Stimulated activated CD4-positive, alpha-beta T cell treated with anti-CD3 and anti-CD28 coated beads, Interleukin-2, amount 100 ng/mL, for 24 hours (primary cell): ENCODE measurements at places on chromosomes 5 and 9.
A peak's percentile ranks its signal among the peaks of the same experiment; 100 is the strongest.

DNA sequence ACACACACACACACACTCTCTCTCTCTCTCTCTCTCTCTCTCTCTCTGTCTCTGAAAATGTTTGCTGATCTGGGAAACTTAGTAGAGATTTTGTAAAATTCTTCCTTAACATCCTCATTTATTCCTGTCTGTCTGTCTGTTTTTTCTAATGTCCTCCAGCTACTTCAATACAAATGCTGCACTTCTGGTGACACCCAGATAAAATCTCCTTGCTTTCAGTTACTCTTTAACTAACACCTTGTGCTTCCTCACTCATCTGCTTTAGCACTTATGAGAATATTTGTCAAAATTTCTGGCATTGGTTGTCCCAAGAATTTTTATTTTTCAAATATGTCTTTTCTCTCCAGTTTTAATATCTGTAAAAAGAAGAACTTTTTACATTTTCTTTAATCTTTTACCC is 35.0 kb upstream of the ARRDC3 start:
- no peak for DNase-seq

DNA sequence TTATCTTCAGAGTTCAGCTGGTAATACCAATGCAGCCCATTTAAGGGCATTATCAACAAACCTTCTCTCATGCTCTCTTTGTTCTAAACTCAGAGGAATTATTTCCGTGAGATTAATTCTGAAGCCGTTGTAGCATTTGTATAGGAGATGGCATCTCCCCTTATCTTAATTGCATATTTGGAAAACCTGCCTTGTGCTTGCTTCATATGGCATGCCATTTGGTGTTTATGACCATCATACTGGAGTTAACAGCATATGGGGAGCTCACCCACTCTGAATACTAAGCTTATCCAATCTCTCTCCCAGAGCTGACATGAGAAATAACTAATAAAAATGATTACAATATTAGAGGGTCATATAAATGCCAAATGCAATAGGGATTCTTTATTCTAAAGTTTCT is 243.2 kb downstream of the BRINP1 start:
- DNase-seq, result no peak

- peak; percentile 67 for DNase-seq
These were observed 1.0 kb downstream of the ANKH start for GRCh38 chr5:14870337-14871213.

GRCh38 chr9:6078382-6079105 is 63.1 kb upstream of the RANBP6 start:
- DNase-seq, result no peak

DNA sequence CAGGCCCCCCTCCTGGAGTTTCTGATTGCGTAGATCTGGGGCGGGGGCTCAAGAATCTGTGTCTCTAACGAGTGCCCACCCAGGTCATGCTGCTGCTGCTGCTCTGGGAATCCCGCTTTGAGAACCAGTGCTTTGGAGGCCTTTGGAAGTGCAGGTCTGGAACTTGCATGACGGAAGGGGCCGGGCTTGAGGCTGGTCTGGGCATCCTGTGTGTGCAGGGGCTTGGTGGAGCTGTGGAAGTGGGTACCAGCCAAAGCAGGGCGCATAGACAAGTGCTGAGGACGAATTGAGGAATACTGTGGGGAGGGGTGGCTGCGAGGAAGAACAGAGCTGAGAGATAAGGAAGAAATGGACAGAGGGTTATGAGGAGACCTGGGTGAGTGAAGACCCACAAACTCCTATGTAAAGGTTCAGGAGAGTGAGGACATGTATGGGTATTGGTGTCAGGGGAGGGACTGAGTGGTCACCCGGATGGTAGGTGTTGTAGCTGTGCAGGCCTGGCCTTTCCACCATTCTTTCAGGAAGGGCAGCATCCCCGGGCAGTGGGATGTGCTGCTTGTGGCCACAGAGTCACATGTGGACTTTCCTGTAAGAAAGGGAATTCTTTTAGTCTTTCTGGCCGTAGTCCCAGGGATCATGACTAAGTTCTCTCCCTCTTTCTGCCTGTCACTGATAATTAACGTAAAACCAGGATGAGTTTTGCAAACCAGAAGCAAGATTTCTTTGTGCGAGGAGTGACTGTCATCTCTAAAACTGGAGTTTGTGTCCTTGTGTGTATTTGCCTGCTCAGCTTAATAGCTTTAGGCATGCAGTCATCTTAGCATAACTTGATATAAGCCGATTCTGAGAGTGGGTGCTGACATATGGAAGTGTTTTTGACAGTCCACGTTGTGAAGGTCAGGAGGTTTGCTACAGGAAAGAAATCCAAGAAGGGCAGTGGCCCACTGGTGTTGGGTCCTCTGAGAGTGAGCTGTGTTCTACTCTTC is 43.3 kb upstream of the TJP2 start:
- DNase-seq, result no peak

- DNase-seq, result no peak
These were observed 235.7 kb downstream of the TUSC1 start for GRCh38 chr9:25442526-25442925.

- DNase-seq, result no peak
These were observed 155.0 kb downstream of the GNAQ start for GRCh38 chr9:77876590-77876989.

GRCh38 chr9:90807006-90807405 is 5.4 kb downstream of the SYK start:
- no peak for DNase-seq

- no peak for DNase-seq
These were observed 80.0 kb downstream of the RANBP17 start for GRCh38 chr5:170941788-170942187.

DNA sequence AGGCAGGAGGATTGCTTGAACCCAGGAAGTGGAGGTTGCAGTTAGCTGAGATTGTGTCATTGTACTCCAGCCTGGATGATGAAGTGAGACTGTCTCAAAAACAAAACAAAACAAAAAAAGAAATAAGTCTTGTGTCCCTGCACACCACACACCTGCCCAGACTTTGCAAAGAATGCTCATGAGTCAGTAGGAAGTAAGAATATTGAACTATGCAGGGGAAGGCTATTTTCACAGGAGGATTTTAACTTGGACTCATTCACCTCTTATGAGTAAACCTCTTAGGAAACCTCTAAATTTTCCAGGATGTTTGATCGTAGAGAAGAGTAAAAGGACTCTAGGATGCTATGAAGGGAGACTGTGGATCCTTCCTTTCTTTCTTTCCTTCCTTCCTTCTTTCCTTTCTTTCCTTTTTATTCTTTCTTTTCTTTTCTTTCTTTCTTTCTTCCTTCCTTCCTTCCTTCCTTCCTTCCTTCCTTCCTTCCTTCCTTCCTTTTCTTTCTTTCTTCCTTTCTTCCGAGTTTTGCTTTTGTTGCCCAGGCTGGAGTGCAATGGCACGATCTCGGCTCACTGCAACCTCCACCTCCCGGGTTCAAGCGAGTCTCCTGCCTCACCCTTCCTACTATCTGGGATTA is 96.7 kb upstream of the CLINT1 start:
- DNase-seq, result no peak

GRCh38 chr5:130166839-130167490 is 262.7 kb downstream of the CHSY3 start:
- DNase-seq, result no peak

DNA sequence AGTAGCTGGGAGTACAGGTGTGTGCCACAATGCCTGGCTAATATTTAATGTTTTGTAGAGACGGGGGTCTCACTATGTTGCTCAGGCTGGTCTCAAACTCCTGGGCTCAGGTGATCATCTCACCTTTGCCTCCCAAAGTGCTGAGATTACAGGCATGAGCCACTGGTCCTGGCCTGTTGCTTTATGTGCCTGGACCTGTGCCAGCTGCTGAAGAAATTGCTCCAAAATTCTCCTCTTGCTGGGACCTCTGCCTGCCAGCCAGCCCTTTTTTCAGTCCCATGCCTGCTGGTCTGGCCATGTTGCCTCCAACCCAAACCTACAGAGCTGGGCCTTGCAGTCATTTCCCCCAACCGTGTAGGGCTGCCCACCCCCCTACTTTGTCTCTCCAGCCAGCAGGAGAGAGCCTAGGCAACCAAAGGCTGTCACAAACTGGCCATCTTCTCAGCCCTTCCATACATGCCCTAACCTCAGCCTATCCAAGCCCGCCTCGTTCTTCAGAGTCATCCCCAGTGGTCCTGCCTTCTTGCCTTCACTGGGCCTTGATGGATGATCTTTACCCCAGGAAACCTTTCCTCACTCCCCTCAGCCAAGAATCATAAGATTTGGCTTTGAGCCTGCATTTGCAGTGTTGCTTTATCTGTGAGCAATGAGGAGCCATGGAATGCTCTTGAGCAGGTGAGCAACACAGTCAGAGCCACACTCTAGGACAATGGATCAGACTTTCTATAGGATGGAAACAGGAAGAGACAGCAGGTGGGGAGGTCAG is 27.4 kb upstream of the SYNPO start:
- DNase-seq, result no peak

- DNase-seq, result no peak
These were observed 9.3 kb downstream of the KIAA1191 start for GRCh38 chr5:176352116-176352878.

DNA sequence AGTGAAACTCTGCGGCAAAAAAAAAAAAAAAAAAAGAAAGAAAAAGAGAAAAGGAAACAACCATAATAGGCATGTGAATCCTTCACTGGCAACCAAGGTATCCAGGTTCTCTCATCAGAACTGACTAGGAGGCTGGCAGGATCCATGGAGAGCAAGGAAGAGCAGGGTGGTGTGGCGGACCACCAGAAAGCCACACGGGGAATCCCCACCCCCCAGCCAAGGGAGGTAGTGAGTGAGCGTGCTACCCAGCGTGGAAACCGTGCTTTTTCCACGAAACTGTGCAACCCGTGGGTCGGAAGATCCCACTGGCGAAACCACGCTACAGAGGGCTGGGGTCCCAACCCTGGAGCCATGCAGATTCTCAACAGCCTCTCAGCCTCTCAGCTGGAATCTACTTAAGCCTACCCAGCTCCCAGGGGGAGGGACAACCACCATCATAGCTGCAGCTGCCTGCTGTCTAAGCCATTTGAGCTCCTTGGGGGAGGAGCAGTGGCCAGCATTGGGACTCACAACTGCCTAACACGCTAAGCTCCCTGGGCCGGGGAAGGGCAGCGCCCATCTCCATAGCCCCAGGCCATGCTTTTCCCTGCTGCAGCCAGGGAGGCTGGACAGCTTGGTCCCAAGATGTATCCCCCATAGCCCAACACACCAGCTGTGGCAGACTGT is 91.6 kb downstream of the PRELID2 start:
- no peak for DNase-seq

- DNase-seq, result peak; percentile 93
These were observed at the start of gene FANCC for GRCh38 chr9:95317119-95317892. Gene FANCC, minus strand, starts transcription at chr9:95317709. Its CDS starts 68,418 bp downstream, at chr9:95249291.

DNA sequence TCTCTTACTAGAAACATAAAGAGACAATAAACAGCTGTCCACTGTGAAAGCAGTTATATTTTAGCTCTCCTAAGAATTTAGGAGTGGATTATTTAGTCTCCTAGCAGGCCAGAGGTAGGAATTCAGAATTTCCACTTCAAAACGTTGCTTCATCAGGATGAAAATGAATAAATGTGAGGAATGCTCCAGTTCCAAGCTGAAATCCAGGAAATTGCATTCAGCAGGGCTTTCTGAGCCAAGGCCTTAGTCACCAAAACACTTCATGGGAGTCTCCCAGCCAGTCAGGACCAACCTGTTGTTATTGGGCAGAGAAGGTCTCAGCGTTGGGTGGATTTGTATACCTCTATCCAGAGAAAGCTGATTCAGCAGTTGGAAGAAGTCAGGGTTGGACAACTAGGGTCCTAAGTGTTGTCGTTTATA is 1040.3 kb downstream of the TLE1 start:
- DNase-seq, result no peak

GRCh38 chr9:6598249-6598725 is 47.2 kb downstream of the GLDC start:
- peak; percentile 8 for DNase-seq

- DNase-seq, result no peak
These were observed 795 bp downstream of the NDUFAF2 start for GRCh38 chr5:60945813-60946187.

- no peak for DNase-seq
These were observed 14.8 kb downstream of the PIP5K1B start for GRCh38 chr9:68719847-68720246.

DNA sequence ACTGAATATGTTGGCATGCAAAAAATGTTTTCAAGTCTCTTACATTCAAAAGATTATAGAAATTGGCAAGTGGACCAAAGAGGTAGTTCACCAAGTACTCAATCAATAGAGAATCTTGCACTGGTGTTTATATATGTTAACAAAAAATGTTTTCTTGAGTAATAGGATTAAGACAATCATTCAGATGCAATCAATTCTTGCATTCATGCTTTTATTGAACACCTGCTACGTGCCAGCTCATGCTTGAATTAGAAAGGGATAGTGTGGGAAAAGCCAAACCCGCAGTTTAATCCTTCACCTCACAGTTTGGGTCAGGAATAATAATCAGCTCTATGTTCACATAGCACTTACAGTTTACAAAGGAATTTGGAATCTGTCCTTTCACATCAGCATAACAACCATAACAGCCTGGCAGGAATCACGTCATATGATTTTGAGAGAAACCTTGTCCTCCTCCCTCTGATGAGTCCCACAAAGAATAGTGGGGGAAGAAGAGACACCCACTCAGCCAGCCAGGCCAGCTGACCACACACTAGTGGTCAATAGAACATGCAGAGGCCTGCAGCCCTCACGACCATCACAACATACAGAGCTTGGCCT is 36.8 kb upstream of the FRRS1L start:
- DNase-seq, result no peak

DNA sequence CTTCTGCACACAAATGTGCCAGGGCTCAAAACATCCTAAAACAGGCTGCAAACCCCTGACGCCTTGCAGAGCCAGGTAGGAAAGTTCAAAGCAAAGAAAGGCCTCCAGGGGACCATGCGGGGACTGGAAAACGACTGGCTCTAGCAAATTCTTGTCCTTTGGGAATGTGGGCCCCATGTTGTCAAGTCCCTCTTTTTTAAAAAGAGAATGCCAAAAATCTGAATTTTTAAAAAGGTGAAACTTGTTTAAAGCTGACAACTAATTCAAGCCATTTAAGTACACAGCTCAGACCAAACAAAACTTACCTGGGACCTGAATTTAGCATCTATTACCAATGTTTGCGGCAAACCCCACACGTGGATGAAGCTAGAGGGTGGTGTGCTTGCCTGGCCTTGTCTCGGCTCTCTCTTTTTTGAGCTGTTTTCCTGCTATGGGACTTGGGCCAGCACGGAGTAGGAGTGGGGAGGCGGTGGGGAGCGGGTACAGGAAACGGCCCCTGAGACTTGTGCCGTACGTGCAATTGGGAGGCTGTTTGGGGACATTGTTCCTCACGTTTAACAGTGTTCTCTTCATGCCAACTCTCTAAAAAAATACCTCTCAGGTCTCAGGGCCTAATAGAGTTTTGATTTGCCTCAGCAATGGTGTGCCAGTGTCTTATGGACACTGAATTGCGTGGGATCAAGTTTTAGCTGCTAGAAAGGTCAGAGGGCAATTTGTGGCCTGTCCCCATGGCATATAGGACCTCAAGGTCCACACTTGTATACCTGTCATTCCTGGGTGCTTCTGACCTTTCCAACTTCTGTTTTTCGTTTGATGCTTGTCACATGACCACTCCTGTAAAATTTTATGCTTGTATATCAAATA is 15.1 kb upstream of the PHF19 start:
- peak; percentile 46 for DNase-seq
